MV-4-11 (cell line): ENCODE measurements at places on chromosomes 13 and 19.

DNA sequence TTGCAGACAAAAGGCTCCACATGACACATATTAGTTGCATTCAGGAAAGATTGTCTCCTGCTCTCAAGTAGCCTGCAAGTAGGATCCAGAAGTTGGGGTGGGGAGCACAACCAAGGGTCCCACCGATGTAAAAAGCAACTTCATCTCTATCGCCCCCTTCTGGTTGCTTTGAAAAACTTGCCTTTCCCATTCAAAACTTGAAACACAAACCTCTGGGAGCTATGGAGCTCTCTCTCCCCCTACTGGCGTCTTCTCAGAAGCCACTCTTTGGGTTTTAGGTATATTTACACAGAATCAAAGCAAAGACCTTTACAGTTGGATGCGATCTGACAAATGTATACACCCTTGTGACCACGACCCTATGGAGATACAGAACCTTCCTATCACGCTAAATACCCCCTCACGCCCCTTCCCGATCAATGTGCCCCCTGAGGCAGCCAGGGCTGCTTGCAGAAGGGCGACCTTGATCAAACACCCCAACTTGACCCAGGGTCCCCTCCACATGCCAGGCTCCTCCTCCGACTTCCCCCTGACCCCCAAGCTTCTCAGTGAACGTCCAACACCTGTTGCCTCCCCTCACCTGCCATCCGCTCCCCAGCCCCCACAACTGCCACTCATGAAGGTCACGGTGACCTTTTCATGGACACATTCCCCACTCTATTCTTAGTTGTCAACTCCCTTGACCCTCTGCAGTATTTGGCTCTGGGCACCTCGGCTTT, 10.1 kb downstream of the NOSIP start:
- DNase-seq, result peak; percentile 86

DNA sequence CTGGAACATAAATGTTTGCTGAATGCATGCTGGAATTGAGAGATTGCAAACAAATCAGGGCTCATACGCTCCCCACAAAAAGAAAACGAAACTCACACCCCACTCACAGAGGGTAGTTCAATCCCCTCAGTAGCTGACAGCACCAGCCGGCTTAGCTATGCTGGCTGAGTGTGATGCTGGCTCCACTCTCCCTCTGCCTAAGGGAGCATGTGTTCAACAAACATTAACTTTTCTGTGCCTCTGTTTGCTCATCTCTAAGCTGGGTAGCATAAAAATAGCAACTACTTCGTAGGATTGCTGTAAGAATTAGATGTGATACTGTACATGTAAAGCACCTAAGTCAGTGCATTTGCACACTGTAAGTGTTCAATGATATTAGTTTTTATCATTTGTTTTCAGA, 282.6 kb downstream of the FOXO1 start:
- no peak for DNase-seq

DNA sequence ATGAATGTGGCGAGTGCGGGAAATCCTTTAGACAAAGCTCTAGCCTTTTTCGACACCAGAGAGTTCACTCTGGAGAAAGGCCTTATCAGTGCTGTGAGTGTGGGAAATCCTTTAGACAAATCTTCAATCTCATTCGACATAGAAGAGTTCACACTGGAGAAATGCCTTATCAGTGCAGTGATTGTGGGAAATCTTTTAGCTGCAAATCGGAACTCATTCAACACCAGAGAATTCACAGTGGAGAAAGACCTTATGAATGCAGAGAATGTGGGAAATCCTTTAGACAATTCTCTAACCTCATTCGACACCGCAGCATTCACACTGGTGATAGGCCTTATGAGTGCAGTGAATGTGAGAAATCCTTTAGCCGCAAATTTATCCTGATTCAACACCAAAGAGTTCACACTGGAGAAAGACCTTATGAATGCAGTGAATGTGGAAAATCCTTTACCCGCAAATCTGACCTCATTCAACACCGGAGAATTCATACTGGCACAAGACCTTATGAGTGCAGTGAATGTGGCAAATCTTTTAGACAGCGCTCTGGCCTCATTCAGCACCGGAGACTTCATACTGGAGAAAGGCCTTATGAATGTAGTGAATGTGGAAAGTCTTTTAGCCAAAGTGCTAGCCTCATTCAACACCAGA, 5.7 kb downstream of the ZNF551 start:
- DNase-seq, result no peak

- no peak for DNase-seq
Observed at GRCh38 chr13:108621462-108621861, 7.9 kb upstream of the MYO16 start.

- no peak for DNase-seq
Observed at GRCh38 chr13:101935828-101936227, 466.0 kb downstream of the FGF14 start.

DNA sequence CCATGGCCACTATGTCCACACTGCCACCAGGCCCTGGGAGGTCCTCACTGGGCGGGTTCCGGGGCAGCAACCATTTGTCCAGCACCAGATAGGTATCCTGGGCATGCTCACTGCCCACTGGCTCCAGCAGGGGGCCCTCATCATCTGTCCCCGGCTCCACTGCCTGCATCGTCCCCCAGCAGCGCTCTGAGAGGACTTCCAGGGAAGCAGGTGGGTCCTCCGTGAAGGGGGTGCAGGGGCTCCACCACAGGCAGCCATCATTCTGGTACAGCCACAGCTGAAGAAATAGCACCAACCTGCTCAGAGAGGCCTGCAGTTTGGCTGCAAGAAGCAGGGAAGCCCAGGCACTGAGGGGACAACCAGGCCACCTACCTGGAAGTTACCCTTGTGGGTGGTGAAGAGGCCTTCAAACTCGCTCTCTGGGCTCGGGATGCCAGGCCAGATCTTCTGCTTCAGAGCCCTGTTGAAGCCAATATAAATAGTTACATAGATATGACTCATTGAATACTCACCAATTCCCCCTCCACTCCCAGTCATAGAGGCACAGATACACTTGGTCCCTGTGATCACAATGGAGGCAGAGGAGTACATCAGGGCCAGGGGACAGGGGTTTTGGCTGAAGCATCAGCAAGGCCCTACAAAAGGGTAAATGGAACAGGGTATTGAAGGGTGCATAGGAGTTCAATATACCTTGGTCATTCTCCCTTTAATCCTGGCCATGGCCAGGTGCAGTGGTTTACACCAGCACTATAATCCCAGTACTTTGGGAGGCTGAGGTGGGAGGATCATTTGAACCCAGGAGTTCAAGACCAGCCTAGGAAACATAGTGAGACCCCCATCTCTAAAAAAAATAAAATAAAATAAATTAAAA, 4.1 kb downstream of the SWSAP1 start:
- DNase-seq, result peak; percentile 18

- no peak for DNase-seq
Observed at GRCh38 chr13:85729296-85729695, 69.9 kb downstream of the SLITRK6 start.

DNA sequence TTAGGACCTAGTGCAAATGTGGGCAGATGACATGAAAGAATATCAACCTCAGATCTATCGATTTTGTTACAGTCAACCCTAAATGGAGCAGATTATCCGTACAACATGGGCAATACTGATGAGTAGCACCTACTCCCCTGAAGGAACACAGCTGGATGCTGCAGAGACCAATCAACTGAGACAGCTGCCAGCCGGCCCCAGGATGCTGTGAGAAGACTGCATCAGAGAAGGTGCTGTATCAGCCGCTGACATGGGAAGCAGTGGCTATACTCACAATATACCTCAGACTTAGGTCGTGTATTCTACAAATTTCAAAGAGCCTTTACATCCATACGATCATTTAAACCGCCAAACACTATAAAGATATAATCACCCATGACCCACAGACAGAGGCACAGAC, 95.9 kb upstream of the FNDC3A start:
- no peak for DNase-seq

GRCh38 chr13:113123226-113124201, 915 bp downstream of the F10 start:
- DNase-seq, result no peak

- no peak for DNase-seq
Observed at GRCh38 chr13:51547425-51548176, 36.7 kb upstream of the WDFY2 start.

- no peak for DNase-seq
Observed at GRCh38 chr13:112444416-112445399, 68.6 kb downstream of the SPACA7 start.

- DNase-seq, result no peak
Observed at GRCh38 chr19:46713781-46714443, 3.0 kb downstream of the PRKD2 start.

- no peak for DNase-seq
Observed at GRCh38 chr13:59476366-59476765, 687.4 kb downstream of the DIAPH3 start.

- no peak for DNase-seq
Observed at GRCh38 chr13:97786510-97786909, 167.0 kb upstream of the IPO5 start.

DNA sequence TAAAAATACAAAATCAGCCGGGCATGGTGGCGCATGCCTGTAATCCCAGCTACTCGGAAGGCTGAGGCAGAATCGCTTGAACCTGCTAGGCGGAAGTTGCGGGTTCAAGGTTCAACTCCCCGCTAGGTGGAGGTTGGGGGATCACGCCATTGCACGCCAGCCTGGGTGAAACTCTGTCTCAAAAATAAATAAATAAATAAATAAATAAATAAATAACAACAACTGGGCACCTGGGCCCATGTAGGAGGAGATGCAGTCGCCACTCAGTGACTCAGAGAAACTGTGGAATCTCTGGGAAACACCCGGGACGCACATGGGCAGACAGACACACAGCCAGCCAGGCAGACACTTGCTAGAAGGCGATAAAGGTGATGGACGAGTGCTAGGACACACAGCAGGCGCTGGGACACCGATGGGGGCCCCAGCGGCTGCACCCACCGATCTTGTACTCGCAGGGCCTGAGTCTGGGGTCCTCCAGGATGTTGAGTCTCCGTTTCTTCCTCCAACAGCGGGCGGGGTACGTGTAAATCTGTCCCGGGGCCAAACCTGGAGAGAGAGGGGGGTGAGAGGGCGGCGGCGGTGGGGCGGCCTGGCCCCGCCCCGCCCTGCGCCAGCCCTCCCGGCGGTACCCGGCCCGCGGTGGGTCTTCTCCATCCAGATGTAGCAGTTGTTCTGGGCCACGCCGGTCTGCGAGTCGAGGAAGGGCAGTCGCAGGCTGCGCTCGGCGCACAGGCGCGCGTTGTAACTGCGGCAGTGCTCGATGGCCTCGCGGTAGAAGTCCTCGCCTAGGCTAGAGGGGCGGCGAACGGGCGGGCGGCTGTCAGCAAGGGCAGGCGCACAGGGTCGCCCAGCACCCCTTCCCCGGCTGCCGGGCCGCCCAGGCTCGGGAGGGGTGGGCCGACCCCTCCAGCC, 1.8 kb downstream of the DPF1 start:
- DNase-seq, result no peak

- DNase-seq, result no peak
Observed at GRCh38 chr13:106917024-106917571, 349.2 kb upstream of the ARGLU1 start.

DNA sequence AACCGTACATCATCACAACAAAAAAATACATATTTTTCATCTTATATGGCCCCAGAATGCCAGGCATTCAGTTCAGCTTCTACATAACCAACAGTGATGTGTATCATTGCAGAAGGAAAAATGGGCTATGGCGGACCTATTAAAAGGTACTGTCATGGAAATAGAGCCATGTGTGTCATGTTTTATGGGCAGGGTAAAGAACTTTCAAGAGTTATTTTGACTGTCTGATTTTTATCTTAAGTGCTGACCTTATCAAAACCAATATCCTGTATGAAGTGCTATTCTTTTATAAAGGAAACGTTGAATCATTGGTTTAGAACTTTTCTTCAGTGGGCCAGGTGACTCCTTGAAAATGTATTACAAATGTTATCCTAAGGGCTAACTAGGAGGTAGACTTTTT, 9.9 kb downstream of the ZNF507 start:
- no peak for DNase-seq

GRCh38 chr13:21445759-21446158, 13.3 kb downstream of the ZDHHC20 start:
- no peak for DNase-seq

GRCh38 chr19:10718205-10719196, 622 bp downstream of the DNM2 start:
- DNase-seq, result peak; percentile 27

DNA sequence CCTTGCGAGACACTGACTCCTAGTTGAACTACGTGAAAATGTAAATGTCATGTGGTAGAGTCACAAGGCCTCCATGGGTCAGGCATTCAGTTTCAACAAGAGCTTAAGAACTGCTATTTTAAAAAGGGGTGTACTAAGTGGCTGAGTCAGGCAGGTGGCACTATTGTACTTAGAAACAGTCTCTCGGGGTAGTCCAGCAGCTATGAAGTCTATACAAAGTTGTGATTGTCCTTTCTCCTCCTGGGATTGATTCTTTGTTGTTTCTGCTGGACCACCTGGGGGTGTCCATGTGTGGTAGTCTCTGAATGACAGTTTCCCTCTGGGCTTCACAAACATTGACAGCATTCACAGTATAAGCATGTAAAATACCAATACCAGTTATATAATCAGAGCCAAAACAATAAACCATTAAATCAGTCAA, 33.0 kb downstream of the UGGT2 start:
- DNase-seq, result peak; percentile 38

DNA sequence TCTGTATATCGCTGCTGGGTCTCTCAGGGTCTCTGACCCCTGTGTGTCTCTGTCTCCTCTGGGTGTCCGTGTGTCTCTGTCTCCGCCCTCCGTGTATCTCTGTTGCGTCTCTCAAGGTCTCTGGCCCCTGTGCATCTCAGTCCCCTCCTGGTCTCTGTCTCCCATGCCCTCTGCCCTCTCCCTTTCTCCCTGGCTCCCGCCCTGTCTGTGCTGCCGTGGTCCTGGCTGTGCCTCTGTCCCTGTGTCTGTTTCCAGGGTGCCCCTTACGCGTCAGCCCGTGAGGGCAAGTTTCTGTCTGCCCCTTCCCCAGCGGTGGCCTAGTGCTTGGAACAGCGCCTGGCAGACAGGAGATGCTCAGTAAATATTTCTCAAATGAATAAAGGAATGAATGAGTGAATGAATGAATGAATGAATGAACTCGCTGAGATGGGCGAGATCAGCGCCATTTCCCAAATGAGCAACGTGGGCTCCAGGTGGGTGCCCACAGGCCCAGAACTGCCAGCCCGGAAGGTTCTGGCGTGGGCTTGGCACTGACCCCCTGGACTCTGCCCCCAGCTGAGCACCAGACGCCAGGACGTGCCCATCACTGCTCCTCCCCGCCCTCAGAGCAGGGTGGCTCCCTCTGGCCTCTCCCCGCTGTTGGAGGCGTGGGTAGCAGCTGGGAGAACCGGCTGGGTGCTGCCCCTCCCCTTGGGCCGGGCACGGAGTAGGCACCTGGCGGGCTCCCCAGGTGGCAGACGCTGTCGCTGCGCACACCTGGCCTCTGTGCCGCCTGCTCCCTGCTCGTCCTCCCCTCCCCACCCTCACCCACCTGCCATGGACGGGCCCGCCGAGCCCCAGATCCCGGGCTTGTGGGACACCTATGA, at the start of gene SULT2B1:
Gene SULT2B1, plus strand, starts transcription at position 736 of the 866 bp plus-strand sequence. Its CDS starts 81 bp downstream, at position 817.
- DNase-seq, result no peak
